Stimulated activated CD8-positive, alpha-beta memory T cell treated with anti-CD3 and anti-CD28 coated beads, Interleukin-7, amount 100 ng/mL, for 1 hour (primary cell): ENCODE measurements at places on chromosomes 16 and 17.

GRCh38 chr17:74605361-74605760, 13.3 kb upstream of the CD300LD start:
- no peak for DNase-seq

DNA sequence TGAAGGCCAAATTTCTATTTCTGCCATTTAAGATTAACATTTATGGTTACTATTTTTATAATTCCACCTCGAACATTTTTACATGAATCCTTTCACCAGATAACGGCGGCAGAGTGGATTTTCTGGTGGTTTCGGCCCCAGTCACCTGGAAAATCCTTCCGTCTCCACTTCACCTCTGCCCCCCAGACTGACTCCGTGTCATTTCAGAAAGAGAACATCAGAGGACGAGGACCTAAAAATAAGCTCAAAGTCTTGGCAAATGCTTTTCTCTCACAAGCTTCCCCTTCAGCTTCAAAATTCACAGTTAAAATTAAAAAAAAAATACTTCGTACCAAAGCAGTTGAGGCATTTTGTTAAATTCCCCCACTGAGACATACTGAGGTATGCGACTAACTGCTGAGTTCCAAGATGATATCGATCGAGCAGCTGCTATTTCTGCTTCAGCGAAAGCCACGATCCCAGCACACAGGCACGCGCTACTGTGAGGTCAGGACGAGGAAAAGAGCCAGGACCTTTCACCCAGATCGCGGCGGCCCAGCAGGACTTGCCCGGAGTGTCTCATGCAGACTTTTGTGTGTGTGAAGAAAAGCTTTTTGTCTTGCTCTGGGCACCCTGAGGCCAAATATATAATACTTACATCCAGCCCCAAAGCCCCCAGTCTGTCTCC, 36.8 kb downstream of the ASPA start:
- no peak for DNase-seq

DNA sequence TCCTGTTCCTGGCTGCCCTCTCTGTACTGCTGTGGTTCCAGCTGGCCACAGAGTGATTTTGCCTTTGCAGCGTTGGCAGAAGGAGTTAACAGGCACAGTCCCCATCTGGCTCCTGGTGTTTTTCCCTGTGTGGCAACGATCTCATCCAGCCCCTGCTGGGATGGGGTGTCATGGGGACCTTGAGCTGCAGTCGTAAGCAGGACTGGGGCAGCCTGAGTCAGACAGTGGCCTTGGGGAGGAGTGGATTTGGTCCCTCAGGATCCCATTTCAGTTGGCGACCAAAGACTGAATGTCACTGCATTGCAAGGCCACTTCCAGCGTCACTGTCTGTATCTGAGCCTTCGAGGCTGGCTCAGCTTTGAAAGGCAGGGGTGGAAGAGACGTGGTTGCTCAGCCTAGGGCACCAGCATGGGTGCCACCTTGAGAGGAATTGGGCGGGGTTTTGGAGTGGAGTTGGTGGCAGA, 11.9 kb downstream of the TMEM94 start:
- no peak for DNase-seq

GRCh38 chr17:79664930-79665737, 54.3 kb upstream of the RBFOX3 start:
- DNase-seq = no peak

- no peak for DNase-seq
Measured at GRCh38 chr17:48472411-48473281, 42.6 kb upstream of the SKAP1 start.

- DNase-seq = no peak
Measured at GRCh38 chr16:68756239-68756915, 19.3 kb downstream of the CDH1 start.
